DMS79 treated with DMSO at 0.1 percent for 48 hours (cell line): ENCODE measurements at places on chromosomes 2 and 18.

- no peak for DNase-seq
These were observed 34.1 kb downstream of the ANKMY1 start for GRCh38 chr2:240523451-240524281.

DNA sequence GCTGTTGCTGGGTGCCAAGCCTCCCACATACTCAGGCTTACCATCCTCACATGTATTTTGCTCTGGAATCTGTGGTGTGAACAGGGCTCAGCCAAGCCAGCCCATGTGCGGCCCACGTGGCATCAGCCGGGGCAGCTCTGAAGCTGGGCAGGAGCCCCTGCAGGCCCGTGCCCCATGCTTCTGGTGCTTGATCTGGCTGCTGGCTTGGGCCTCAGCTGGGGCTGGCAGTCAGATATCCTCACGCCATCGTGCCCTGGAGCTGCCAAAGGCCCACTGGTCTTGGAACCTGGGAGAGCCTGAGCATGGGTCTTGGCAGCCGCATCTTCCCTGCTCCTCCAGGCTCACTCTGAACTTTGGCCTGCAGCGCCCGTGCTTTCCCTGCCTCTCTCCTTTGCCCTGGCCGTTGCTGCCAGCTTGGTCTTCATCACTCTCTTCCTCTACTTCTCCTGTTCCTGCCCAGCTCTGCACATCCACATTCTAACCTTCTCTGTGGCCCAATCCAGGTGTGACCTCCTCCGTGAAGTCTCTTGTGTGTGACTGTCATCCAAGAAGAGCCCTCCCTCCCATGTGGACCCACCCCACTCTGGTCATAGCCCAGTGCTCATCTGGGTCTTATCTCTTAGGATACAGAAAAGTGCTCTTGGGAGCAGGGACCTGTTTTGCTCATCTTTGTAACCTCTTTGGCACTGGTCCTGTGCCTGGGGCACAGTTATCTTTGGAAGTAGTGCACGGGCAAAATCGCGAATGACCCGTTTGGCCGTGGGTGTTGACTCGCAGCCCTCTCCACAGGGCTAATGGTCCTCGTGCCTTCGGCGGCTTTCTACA lies 116.1 kb downstream of the RNF144A start:
- DNase-seq: no peak

- DNase-seq: no peak
These were observed 565.7 kb downstream of the SLC4A3 start for GRCh38 chr2:220192994-220193753.

GRCh38 chr2:109070290-109070689 lies 58.7 kb upstream of the SH3RF3 start:
- no peak for DNase-seq

DNA sequence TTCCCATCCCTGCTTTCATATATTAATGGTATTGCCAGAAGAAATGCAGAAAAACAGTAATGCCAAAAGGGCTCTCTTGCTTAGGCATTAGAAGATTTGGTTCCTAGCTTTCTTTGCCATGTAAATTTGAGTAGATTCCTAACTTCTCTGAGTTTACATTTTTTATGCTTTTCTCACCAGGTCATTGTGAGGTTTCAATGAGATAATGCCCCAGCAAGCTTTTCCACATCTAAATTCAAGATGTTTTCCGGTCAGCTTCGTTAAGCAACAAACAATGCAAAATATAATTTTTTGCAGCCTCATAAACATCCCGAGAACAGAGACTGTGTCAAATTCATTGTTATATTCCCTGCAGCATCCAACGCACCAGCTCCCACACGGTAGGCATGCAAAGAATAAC lies 44.9 kb downstream of the NCKAP5 start:
- DNase-seq: no peak

GRCh38 chr2:161102770-161103450 lies 57.3 kb upstream of the TANK start:
- DNase-seq: no peak

DNA sequence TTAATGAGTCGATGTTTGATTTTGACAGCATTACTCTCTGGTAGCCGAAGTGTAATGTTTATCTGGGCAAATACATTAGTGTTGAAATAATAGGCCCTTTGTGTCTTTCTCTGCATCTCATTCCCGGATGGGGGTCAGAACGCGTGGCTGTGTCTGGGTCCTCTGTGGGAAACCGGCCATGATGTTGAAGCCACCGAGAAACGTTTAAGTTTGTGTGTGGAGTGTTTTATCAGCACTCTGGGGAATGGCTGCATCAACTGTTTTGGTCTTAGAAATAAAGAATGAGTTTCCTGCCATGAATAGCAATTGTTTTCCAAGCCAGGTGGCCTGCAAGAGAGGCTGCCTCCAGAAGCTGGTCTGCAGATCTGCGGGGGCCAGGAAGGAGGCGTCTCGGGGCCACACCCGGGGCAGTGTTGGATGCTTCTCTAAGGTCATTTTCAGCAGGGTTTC lies 69.7 kb downstream of the RNF144A start:
- no peak for DNase-seq
